ENCODE measurements at places on chromosomes 1 and 21. TPM values are rescaled to one million over a fixed set of nuclear protein-coding genes. Genes with fewer than 3 reads are reported as not detected.

Gene TSPEAR
- not detected for total RNA-seq

Gene OR2AJ1
- total RNA-seq: not detected

Gene HLX
- 0.23 TPM for total RNA-seq

Gene NHLH1
- 0.42 TPM for total RNA-seq

Gene TRNP1
- 0.69 TPM for total RNA-seq

Gene FCGR2B
- not detected for total RNA-seq

Gene IQGAP3
- 16.0 TPM for total RNA-seq

Gene AMPD1
- not detected for total RNA-seq

Gene NBPF20
- 1.5 TPM for total RNA-seq

Gene CDC42BPA
- 7.8 TPM for total RNA-seq

Gene KDF1
- 0.39 TPM for total RNA-seq

Gene RORC
- total RNA-seq: 3.8 TPM

Gene LCE3D
- not detected for total RNA-seq

Gene CYYR1
- total RNA-seq: not detected

Gene HSPA6
- total RNA-seq: 0.11 TPM

Gene HNRNPU
- total RNA-seq: 521 TPM

Gene C8A
- total RNA-seq: not detected

Gene ZBTB18
- 5.3 TPM for total RNA-seq

Gene HPCAL4
- total RNA-seq: 1.1 TPM

Gene FOXO6
- total RNA-seq: not detected

Data from activated CD4-positive, alpha-beta T cell treated with anti-CD3 and anti-CD28 coated beads for 36 hours (primary cell).